NCI-H187 treated with DMSO at 0.1 percent for 48 hours (cell line): ENCODE measurements at places on chromosomes 12 and 14.

DNA sequence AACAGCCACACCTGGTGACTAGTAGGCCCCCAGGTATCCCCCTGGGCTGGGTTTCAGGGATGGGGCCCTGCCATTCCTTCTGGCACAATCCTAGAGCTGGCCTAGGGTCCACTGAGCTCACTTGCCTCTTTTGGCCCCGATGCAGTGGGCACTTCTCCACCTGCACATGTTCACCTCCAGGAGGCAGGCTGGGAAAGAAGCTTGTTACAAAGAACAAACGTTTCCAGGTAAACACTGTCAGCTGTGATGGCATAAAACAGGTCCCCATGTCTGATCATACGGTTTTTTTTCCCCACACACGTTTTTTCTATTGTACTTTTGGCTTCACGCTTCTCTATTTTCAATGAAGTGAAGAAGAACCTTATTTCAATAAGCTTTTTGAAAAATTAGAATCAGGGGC, 15.8 kb upstream of the HVCN1 start:
- DNase-seq: no peak

DNA sequence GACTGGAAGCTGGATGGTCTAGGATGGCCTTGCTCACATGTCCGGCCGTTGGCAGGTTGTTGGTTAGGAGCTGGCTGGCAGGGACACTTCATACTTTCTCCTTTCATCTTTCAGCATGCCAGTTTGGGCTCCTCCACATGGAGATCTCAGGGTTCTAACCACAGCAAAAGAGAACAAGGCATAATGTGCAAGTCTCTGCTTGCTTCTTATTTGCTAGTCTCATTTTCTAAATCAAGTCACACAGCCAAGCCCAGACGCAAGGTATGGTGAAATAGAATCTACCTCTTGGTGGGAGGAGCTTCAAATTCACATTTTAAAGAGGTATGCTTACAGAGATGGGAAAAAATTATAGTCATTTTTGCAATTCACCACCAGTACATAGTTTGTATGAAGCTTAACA, 69.1 kb upstream of the NAP1L1 start:
- DNase-seq: no peak

DNA sequence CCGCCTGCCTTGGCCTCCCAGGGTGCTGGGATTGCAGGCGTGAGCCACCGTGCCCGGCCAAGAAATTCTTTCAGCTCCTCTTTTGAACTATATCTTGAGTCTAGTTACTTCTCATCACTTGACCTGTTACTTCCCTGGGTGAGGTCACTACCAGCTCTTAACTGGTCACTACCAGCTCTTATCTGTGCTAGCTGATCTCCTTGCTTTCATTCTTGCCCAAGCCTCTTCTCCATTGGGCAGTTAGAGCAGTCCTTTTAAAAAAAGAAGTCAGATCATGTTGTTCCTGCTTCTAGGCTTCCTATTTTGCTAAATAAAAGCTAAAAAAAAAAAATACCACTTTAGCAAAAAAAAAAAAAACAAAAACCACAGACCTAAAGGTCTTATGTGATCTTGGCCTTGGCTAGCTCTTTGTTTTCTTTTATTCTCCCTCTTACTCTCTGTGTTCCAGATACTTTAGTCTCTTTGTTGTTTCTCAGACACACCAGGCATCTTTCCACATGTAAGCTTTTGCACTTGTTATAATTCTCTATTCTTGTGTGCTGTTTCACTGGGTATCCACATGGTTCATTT, 63.5 kb downstream of the RAD51B start:
- no peak for DNase-seq

GRCh38 chr12:95282266-95282665, 64.7 kb downstream of the VEZT start:
- no peak for DNase-seq

GRCh38 chr12:112380663-112381405, 1.4 kb downstream of the HECTD4 start:
- DNase-seq: no peak

- no peak for DNase-seq
These were observed 32.0 kb downstream of the FAM177A1 start for GRCh38 chr14:35078082-35078481.

GRCh38 chr14:24071836-24072430, 571 bp downstream of the CPNE6 start:
- DNase-seq: no peak
